NCI-H1417 treated with DMSO at 0.1 percent for 48 hours (cell line): ENCODE measurements at places on chromosomes 12 and 14.

- no peak for DNase-seq
Observed at GRCh38 chr14:103802356-103802755, 45.0 kb downstream of the PPP1R13B start.

DNA sequence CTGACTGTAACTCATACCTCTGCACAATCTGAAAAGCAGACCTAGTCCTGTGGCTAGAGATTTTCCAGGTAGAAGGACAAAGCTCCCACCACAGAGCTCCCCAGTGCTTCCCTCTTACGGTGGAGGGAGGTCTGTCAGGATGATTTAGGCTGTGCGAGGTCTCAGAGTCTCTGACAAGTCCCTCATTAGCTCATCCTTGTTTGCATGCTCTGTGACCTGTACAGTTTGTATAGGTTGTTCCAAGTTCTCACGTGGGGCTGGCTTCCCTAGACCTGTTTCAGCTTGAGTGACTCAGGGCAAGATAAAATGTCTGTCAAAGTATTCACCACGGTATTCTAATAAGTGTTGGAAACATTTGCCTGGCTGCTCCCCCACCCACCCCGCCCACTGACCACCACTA, 34.8 kb downstream of the ASCL1 start:
- DNase-seq = no peak

DNA sequence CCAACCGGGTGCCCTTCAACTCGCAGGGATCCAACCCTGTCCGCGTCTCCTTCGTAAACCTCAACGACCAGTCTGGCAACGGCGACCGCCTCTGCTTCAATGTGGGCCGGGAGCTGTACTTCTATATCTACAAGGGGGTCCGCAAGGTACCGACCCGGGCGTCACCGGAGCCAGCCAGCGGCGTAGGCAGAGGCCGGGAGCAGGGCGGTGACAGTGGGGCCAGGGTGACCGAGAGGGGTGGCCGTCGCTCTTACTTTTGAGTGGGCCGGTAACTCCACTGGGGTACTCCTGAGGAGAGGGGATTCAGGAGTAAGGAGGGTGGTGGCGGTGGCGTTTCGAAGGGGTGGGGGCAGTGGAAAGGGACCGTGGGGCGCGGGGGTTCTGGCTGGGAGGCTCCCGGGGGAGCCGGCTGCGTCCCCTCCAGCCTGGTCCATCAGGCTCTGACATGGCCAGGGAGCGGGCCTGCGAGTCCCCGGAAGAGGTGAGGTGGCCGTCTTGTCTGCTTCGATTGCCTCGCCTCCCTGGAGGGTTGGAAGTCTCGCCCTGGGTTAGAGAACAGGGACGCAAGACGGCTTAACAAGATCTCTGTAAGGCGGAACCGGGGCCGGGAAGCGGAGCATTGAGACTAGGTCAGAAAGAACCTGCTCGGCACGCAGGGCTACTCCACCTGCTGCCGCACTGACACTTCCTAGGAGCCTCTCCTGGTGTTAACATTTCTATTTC, 491 bp downstream of the WDR20 start:
- no peak for DNase-seq

GRCh38 chr12:115758183-115758582, 519.3 kb downstream of the MED13L start:
- no peak for DNase-seq

- DNase-seq = no peak
Observed at GRCh38 chr12:50647031-50647430, 116.9 kb upstream of the ATF1 start.

DNA sequence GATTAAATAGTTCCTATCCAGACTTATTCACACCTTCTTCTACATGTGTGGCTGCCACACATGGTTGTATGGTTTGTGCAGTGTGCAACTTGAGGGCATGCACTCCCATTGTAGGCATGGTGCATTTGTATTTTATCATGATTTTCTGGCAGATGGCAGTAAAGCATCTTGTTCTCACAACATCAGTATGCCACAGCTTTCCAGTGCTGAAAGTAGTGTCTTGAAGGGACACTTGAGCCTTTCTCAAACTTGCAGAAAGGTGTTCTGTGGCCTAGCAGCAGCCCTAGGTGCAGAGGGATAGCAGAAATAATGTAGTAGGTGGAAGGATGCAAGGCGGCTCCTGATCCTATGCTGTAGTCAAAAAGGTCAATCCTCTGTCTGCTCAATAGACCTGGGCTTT, 72.9 kb downstream of the LMNTD1 start:
- no peak for DNase-seq

DNA sequence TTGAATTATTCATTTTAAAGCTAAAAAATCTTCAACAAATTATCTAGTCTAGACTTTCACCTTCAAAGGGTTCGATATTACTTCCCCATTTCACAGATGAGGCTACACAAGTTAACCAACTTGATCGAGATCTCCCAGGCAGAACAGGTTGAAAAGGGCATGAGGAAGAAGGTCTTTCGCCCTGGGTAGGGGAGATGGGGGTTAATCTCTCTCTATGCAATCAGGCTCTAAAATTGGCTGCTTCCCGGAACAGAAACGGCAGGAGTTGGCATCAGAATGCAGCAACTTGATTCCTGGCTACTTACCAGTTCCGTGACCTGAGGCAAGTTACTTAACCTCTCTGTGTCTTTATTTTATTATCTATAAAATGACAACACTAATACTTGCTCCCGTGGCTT, 2.4 kb upstream of the CISTR start:
- DNase-seq = no peak

DNA sequence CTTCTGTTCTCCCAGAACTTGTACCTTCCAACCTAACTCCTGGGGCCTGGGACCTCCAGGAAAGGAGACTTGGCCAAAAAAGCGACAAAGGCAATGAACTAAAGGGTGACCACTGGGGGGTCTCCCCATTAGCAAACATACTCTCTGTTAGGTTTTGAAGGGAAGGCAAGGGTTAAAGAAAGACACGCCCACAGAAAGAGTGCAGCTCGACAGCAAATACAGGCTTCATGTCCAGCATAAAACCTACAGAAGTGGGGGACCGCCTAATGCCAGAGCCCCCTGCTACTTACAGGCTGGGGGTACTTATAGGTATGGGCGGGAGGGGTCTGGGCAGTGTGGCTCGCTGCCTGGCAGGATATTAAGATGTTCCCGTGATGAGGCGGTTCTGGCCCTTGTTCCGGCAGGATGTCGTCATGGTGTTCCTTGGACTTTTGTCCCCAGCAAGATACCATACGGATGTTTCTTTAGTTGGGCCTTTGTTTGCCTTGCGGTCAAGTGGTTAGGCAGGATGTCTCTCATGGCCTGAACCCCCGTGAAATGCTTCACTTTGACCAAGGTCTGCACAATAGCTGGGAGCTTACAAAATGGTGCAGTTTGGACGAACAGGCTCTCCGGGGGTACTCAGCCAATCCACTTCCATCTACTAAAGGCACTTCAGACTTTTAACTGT, 53.4 kb downstream of the PRMT8 start:
- no peak for DNase-seq

GRCh38 chr14:80212023-80212397, 706 bp upstream of the DIO2 start:
- no peak for DNase-seq

DNA sequence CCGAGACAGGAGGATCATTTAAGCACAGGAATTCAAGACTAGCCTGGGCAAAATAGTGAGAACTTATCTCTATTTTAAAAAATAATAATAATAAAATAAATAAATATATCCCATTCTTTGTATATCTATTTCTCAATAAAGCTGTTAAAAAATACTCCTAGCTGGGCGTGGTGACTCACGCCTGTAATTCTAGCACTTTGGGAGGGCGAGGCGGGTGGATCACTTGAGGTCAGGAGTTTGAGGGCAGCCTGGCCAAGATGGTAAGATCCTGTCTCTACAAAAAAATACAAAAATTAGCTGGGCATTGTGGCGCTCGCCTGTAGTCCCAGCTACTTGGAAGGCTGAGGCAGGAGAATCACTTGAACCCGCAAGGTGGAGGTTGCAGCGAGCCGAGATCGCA, 75.7 kb upstream of the TBX3 start:
- no peak for DNase-seq

- no peak for DNase-seq
Observed at GRCh38 chr14:37796703-37797416, 201.4 kb downstream of the TTC6 start.

DNA sequence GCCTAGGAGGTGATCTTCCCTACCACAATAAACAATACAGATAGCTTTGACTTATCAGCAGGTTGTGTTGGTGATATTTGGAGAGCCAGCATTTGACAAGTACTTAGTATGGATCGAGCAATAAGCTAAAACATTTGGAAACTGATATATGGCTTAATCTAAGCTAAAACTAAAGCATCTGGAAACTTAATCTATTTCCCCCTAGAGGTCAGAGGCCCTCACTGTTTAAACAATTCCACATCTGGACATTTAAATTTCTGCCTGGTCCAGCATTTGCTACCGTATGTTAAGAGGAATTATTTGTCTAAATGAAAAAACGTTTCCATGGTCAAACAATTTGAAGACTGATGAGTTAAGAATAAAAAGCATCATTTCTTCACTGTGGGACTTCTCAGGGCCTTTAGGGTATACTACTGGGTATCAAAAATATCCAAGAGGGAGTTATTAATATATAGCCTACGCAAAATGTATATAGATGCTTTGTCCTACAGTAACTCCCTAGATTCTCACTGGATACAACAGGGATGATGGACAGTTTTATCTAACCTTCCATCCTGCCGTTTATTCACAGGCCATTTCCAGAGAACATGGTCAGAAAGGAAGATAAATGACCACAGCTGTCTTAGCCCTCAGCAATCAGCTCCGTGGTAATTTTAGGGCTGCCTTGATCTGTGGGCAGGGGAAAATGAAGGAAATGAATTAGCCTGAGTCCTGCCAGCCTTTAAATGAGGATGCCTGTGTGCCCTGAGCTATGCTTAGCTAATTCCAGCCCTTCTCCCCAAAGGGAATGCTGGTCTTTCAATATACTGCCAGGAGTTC, 135.4 kb upstream of the NUDT4 start:
- no peak for DNase-seq

DNA sequence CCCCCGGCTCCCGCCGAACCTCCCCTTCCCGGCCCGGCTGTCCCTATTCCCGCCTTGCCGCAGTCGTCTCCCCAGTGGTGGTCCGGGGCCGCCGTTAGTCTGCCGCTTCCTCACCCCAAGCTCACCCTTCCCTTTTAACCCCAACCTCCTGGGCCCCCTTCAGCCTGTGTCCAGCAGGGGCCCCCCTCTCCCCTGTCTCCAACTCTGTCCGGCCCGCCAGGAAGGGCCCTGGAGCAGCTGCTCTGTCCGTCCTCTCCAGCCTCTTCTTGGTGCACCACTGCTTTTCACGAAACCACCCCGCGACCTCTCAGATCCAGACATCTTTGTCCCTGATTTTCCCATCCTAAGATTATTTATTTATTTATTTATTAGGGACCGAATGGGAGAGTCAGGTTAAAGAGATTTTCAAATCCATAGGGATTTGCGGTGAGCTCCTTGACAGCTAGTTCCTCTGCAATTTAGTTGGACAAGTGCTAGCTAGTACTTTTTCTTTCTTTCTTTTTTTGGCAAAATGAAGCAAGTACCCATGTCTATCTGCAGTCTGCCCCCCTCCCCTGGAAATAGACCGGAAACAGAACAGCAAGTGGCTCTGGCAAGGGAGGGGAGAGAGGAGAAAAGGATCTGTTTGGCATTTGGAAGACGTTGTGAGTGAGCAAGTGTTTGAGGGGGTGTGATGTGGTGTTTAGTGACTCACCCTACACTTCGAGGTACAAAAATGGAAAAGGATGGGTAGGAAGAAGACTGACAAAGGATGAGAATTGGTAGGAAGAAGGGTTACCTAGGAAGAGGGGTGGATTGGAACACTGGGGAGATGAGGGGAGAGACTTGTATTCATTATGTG, 632 bp downstream of the UBR7 start:
- peak; percentile 19 for DNase-seq

DNA sequence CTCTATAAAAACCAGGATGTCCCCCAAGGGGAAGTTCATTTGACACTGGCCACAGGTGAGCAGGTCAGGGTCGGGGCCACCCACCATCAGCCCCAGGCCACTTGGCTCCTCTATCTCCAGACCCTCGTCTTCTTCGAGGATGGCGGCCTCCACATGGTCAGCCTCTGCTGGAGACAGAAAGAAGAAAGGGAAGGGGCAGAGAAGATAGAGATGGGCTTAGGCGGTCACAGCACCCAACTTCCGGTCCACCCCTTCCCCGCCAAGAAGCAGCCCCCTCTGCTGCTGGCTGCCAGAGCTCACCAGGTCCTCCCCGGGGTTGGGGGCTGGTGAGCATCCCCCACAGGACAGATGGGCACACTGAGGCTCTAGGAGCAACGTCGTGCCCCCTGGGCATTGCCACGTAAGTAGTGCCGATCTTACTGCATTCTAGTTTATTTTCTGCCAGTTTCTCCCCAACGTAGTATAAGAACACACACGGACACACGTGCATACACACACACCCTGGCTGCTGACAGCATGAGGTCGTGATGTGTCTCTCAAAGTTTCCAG, 14.2 kb downstream of the BCL11B start:
- no peak for DNase-seq

GRCh38 chr12:128698301-128698972, 125.3 kb downstream of the SLC15A4 start:
- no peak for DNase-seq

DNA sequence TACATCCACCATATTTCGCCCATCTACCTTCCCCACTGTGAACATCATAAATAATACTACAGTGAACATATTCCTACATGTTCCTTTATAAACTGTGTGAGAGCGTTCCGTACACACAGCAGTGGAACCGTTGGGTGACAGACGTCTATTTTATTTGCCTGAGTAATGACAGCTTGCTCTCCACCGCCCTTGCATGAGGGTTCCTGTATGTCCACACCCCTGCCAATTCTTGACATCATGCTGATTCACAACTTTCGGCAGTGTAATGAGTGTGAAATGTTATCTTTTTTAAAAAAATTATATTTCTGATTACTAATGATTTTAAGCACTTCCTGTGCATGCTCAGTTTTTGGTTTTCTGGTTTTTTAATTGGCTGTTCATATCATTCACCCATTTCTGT, 4.3 kb upstream of the RAD52 start:
- no peak for DNase-seq

- no peak for DNase-seq
Observed at GRCh38 chr12:93773122-93773871, 96.1 kb downstream of the CRADD start.

DNA sequence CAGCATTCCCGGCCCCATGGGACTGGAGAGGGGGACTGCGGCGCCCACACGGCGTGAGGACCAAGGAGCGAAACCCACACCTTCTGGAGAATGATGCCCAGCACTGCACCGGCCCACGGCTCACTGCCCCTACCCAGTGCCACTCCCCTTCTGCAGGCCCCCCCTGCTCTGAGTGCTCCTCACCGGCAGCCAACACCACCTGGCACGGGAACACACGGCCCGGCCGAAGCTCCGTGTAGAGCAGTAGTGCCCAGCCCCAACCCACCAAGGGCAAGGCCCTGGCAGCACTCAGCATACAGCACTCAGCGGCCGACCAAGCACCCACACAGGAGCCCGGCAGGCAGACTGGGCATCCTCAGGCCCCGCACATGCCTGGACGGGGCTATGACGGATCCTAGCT, 13.4 kb downstream of the BTBD6 start:
- no peak for DNase-seq
